ENCODE measurements at places on chromosomes 7 and 10. TPM values are rescaled to one million over a fixed set of nuclear protein-coding genes. Genes with fewer than 3 reads are reported as not detected.

DNA sequence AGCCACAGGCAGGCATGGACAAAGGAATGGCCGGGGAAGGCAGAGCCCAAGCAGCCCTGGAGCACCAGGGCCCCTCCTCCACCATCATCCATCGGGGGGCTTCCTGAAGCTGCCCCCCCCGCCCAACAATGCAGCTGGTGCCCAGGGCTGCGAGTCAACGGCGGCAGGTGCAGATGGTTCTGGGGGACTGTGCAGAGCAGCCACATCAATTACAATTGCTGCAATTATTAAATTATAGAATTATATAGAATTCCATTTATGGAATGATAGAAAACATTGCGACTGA lies 28.3 kb downstream of the EBF3 start:
- DNase-seq: no peak

- DNase-seq: no peak
These were observed 106.5 kb upstream of the PRR15 start for GRCh38 chr7:29457141-29457561.

DNA sequence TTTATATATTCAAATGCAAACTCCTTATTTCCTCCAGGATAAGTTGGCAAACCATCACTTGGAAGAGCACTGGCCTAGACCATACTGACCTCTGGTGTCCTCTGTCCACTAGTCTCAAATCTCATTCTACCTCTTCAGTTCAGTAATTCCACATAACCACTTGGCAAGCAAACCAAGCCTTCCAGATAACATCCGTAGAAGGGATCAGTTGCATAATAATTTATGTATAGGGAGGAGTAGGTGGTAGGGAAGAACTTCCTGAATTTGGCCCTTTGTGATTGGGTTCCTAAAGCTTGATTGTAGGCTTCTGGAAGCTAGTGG lies 55.0 kb downstream of the WAC start:
- DNase-seq: no peak

GIMAP5 gene
- polyA plus RNA-seq: 4.7 TPM

MORN4 gene
- 25.0 TPM for polyA plus RNA-seq

DNA sequence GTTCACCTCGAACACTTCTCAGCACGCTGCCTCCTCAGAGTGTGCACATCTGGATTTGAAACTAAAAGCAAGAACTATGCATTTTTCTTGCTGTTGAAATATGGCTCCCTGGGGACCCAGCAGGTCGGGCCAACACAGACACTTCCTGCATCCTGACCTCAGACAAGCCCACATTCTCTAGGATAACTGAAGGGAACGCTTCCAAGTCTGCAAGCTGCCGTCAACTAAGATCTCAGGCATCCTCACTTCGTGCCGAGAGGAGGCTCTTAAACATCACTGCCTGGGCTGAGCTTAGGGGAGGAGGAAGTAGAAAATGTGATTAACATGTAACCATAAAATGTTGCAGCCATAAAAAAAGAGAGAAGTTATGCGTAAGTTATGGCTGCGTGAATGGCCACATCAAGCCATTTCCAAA lies 65.5 kb downstream of the PYROXD2 start:
- peak; percentile 77 for DNase-seq

Data from right renal pelvis (tissue), 4 donors.